ENCODE measurements at places on chromosomes 11 and 22. TPM values are rescaled to one million over a fixed set of nuclear protein-coding genes. Genes with fewer than 3 reads are reported as not detected.

DNA sequence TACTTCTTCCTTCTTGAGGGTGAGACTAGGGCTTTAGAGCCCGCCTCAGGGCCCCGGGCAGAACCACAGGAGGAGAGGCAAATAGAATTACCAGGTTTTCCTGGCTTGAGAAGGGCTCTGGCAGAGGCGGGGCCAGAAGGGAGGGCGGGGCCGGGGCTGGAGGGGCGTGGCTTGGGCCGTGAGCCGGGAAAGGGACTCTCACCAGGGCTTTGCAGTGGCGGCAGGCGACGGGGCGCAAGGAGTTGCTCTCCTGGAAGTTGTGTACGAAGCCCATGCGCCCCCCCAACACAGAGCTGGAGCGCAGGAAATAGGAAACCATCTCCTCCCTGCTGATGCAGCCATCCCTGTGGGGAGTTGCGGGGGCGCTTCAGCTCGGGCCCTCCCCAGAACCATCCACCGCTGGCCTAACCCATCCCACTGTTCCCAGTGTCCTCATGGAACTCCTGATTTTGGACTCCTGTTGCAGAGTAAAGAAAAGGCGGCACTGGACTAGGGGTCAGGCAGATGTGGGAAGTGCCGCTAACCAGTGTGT is 6.9 kb upstream of the NRXN2 start:
- no peak for DNase-seq

DNA sequence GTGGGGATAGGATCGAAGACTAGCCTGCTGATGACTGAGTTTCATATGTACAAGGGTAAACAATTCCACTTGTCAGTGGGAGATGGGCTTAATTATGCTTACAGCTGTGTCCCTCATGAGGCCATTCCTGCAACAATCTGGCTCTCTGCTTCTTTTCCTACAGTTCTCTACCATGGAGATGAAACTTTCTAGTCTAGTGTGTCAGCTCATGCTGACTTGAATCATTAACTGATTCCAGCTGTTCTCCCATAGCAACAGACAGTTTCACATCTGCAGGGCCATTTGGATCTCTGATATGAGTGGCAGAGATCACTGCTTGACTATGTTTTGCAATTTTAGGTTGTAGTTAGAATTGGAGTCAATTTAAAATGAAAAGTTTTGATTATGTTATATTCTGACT is 1251.7 kb upstream of the RAG2 start:
- peak; percentile 43 for DNase-seq

GRCh38 chr22:21051831-21052400 is 6.2 kb downstream of the LRRC74B start:
- no peak for DNase-seq

DNA sequence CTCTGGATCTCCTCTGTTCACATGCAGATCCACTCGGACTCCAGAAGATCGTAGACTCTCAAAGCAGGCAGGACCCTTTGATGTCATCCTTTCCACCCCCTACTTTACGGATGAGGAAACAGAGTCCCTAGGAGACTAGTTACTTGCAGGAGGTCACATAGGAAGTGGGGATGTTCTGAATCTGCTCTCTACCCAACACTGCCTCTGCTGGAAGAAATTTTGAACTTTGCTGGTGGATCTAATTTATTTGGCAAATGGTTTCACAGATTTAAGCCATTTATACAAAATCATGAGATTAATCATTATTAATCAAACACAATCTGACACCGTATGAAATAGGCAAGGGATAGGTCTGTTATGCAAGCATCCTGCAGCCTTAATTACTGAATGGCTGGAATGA is 55.0 kb upstream of the USP47 start:
- no peak for DNase-seq

DNA sequence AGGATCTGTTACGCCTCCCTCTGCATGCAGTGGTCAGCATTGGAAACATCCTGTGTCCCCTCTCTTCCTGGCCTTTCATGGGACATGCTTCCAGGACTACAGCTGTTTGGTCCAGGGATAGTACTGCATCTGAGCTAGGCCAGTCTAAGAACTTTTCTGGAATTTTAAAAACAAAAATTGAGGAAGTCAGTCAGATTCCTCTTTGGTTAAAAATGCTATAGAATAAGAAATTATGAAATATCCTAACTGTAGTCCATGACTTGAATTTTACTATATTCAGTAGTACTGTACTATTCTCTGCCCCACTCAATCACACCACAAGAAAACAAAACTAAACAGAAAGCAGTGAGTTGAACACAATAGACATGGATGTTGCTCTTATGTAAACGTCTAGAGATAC is 201.0 kb upstream of the CADM1 start:
- no peak for DNase-seq

DNA sequence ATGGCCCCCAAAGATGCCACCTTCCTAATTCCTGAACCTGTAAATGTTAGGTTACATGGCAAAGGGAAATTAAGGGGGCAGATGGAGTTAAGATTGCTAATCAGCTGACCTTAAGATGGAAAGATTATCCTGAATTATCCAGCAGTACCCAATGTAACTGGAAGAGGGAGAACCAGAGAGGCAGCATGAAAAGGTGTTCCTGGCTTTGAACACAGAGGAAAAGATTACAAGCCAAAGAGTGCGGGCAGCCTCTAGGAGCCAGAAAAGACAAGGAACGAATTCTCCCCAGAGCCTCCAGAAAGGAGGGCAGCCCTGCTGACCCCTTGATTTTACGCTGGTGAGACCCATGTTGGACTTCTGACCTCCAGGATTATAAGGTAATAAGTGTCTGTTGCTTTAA is 15.1 kb upstream of the THRSP start:
- no peak for DNase-seq

DNA sequence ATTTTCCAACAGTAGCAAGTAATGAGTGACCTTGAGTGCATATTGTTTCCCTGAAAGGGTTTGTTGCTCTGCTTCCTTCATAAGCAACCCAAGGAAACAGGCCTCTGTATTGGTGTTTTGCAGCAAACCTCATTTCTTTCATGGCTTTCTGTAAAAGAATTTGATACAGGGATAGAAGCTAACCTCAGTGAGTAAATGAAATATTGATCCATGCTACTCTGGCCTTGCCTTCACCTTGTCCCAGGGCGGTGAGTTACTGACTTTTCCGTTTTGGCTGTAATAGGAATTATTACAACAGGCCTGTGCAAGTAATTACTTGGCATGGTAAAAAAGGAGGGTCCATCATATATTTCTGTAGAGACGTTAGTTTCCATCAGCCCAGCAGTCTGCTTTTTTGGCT is 130.9 kb upstream of the MPPED2 start:
- DNase-seq = no peak

- peak; percentile 71 for DNase-seq
Measured at GRCh38 chr11:78564490-78565467, 9.9 kb downstream of the NARS2 start.

- no peak for DNase-seq
Measured at GRCh38 chr11:73983741-73984538, 1.3 kb upstream of the UCP2 start.

GRCh38 chr22:50403701-50404101 is 60.6 kb downstream of the PPP6R2 start:
- DNase-seq = peak; percentile 45

DNA sequence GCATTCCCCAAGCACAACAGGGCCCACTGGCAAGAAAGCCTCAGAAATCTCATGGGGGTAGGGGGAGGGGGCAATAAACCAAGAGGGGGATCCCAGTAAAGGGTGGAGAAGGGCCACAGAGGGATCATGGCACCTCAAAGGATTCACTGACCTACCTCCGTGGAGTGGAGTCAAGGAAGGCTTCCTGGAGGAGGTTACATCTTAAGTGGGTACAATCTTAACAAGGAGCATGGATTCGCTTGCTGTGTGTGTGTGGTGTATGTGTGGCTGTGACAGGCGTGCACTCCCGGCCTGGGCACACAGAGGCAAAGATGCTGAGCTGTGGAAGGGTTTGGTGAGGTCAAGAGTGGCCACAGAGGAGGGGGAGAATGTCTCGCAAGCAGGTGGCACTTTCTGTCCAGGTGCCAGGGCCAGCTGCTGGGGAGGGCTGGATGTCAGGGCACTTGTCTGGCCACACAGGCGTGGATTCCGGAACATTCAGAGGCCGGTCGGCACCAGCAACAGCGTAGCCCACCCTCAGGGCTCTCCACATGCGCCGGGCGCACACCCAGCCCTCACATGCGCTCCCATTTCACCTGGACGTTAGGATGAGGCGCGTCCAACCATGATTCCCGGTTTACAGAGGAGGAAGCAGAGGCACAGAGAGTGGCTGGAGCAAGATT is 43.3 kb downstream of the WNT7B start:
- DNase-seq = no peak

GRCh38 chr11:119218141-119218878 is 12.2 kb downstream of the CBL start:
- DNase-seq = no peak

GRCh38 chr11:61087426-61088119 is 14.7 kb upstream of the CD5 start:
- no peak for DNase-seq

DNA sequence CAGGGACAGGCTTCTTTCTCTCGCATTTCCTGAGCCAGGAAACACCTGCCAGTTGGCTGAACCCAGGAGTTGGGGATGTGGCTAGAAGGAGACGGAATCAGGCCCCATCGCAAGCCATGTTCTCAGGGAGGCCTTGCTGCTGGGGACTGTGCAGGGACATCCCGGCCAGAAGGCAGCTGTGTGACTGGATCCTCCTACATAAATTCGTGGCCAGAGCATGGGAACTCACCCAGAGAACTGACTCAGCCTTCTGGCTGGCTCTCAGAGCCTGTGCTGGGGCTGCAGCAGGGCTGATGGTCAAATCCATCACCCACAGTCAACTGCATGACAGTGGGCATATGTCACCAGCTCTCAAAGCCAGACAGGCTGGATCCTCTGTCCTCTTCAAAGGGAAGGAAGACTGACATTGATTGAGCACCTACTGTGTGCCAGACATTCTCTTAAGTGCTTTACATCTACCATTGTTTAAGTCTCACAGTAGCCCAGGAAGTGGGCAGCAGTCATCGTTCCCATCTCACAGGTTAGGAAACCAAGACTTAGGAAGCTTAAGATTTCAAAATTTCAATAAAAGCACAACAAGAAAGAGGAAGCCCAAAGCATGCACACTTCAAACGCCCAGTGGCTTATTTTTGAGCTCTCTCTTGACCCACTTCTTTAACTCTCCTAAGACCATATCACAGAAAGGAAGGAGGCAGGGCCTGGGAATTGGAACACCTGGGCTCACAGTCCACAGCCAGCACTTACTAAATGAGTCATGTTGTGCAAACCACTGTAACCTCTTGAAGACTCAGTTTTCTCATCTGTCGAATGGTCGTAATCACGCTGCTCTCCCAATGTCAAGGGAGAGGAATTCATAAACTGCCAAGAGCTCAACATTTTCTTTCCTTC is 30.9 kb upstream of the CACNG2 start:
- peak; percentile 67 for DNase-seq

DNA sequence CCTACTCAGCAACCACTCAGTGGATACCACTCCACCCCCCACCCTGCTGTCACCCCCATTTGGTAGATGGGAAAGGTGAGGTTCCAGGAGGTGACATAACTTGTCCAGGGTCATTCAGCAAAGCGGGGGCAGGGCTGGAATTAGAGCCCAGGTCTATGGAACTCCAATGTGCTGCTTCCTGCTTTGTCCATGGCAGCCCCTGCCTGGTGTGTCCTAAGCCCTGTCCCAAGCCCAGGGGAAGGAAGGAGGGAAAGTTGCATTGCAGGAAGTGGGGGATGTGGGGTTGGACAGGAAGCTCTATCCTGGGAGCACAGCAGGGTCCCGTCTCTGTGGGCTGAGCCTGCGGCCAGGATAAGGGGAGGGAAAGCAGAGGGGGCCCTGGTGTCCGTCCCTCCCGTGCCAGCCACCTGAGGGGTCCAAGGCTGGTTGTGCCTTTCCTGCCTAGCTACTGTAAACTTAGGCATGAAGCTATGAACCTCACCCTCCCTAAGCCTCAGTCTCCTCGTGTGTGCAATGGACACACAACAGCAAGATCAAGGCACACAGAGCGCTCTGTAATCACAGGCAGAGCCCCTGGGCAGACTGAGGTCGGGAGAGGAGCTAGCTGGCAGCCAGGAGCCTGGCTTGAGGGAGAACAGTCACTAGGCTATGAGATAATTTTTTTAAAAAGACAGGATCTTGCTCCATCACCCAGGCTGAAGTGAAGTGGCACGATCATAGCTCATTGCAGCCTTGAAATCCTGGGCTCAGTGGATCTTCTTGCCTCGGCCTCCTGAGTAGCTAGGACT is 12.9 kb downstream of the GAL3ST1 start:
- no peak for DNase-seq

Gene CYTH4
- 5.2 TPM for polyA plus RNA-seq

Gene SLC22A12
- not detected for polyA plus RNA-seq

Gene CABP7
- polyA plus RNA-seq = 0.07 TPM

Gene SAA4
- not detected for polyA plus RNA-seq

Gene E2F8
- polyA plus RNA-seq = 25.3 TPM

Gene CBLIF
- polyA plus RNA-seq = 0.45 TPM

Gene INPP5J
- polyA plus RNA-seq = 0.89 TPM

Gene TEX12
- 0.40 TPM for polyA plus RNA-seq

Gene TFIP11
- 29.5 TPM for polyA plus RNA-seq

Gene CYB5R2
- polyA plus RNA-seq = 15.6 TPM

Gene LYVE1
- 111 TPM for polyA plus RNA-seq

Gene OR52N4
- polyA plus RNA-seq = not detected

All from muscle of arm (tissue), 14 donors.